Activated CD4-positive, alpha-beta memory T cell treated with anti-CD3 and anti-CD28 coated beads, Interleukin-2, amount 10 ng/mL, durations not matched to agents 7 days and 5 days (primary cell): ENCODE measurements at places on chromosomes 12 and 14. TPM values are rescaled to one million over a fixed set of nuclear protein-coding genes. Genes with fewer than 3 reads are reported as not detected.

KRT77 gene
- not detected for total RNA-seq

CLEC9A gene
- total RNA-seq = not detected

FOXN4 gene
- total RNA-seq = not detected

GRCh38 chr12:76621582-76622024 is 62.0 kb upstream of the OSBPL8 start:
- DNase-seq = peak; percentile 69
- peaks cover 5% of the 10 kb centered on the region for H3K4me1 ChIP-seq
- no peaks in the 10 kb centered on the region for H3K36me3 ChIP-seq
- no peak overlapping the region for H3K4me3 ChIP-seq
- peaks cover 6% of the 10 kb centered on the region for H3K27me3 ChIP-seq

- no peak overlapping the region for H3K27ac ChIP-seq
- H3K4me1 ChIP-seq = no peaks in the 10 kb centered on the region
- H3K27me3 ChIP-seq = no peaks in the 10 kb centered on the region
- no peaks in the 10 kb centered on the region for H3K36me3 ChIP-seq
- DNase-seq = no peak
These were observed 1337.6 kb downstream of the LRFN5 start for GRCh38 chr14:42944284-42944683.

DNA sequence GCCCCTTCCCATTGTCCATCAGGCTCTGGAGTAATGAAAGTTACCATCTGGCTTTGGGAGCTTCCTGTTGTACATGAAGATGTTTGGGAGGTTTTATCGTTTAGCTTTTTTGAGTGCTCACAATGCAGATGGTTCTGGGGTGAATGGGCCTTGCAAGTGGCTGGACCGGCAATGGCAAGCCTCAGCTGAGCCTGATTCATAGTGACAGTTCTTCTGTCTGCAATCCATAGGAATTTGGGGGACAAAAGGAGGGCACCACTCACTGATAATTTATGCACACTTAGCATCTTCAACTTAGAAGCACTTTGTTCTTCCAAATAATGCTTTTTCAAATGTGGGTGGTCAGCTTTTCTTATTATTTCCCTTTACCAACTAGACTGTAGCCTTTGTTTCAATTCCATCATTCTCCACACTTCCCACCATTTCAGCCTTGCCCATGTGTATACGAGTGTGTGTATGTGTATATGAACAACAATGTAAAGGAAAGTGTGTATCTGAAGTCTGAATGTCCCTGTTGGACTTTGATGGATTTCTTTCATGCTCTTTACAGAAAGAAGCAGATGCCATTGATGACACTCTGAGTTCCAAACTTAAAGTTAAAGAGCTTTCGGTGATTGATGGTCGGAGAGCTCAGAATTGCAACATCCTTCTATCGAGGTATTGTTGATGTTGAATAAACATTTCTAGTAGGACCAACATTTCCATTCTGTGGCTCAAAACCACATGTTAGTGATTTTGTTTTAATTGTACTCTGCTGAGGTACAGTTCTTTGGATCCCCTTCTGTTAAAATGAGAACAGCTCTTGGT is 125.5 kb downstream of the GPR135 start:
- no peak for DNase-seq
- no peaks in the 10 kb centered on the region for H3K4me1 ChIP-seq
- no peaks in the 10 kb centered on the region for H3K36me3 ChIP-seq

DNA sequence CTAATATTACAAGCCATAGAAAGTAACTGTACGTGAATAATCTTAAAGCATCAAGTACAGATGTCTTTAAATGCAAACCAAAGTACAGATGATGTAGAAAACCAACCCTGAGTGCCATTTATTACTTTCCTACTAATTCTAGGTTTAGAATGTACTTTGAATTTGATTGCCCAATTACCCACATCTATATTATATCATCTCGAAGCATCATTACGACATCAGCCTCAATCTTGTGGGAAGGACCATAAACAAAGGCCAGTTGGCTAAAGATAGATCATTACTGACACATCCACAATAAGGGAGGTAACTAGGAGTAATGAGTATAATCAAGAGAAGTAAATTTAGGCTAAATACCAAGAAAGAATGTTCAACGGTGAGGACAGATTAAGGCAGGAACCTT is 478.9 kb downstream of the BCAT1 start:
- H3K27ac ChIP-seq = no peak overlapping the region
- no peaks in the 10 kb centered on the region for H3K36me3 ChIP-seq
- H3K4me1 ChIP-seq = no peaks in the 10 kb centered on the region
- H3K27me3 ChIP-seq = no peaks in the 10 kb centered on the region
- no peak for DNase-seq
- no peak overlapping the region for H3K4me3 ChIP-seq

GRCh38 chr12:69918287-69918686 is 93.3 kb downstream of the MYRFL start:
- DNase-seq = no peak
- H3K27ac ChIP-seq = no peak overlapping the region
- H3K36me3 ChIP-seq = no peaks in the 10 kb centered on the region
- H3K4me1 ChIP-seq = no peaks in the 10 kb centered on the region

- no peak overlapping the region for H3K4me3 ChIP-seq
- peaks cover 53% of the 10 kb centered on the region for H3K36me3 ChIP-seq
- H3K27me3 ChIP-seq = no peaks in the 10 kb centered on the region
- H3K4me1 ChIP-seq = peaks cover 35% of the 10 kb centered on the region
- no peak for DNase-seq
These were observed 8.2 kb downstream of the MLXIP start for GRCh38 chr12:122086641-122087285.

DNA sequence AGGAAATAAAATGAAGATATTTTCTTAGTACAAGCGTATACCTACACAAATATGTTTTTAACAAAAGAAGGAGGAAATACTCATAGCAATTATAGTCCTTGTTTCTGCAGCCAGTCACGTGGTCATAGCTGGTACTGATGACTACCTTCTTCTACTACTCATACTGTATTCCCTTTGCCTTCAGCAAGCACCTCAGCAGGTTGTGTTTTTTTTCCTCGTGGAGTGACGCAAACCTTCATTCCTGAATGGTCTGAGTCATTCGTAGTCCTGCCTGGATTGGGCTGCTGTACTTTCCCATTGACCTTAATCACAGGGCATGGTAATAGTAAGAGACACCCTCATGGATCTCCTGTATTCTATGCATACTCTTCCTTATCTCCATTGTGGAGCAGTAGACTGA is 25.7 kb upstream of the SLC16A7 start:
- no peak overlapping the region for H3K4me3 ChIP-seq
- peaks cover 4% of the 10 kb centered on the region for H3K27me3 ChIP-seq
- DNase-seq = no peak
- H3K4me1 ChIP-seq = peaks cover 4% of the 10 kb centered on the region
- no peak overlapping the region for H3K27ac ChIP-seq

DNA sequence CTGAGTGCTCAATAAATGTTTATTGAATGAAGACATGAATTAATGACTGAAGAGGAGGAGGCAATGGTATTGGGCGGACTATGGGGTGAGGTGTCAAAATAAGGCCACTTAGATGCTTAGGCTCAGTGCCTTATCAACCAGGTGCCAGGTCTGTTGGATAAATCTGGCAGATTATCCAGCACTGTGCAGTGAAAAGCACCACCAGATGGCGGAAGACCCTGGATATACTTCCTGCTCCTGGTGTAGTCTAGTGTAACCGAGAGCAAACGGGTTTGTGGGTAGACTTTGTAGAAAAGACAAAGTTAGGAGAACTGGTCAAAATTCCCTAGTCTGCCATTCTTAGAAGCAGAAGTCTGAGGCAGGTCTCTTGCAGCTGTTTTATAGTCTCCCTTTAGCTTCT is 306.3 kb downstream of the ATP23 start:
- no peaks in the 10 kb centered on the region for H3K4me1 ChIP-seq
- DNase-seq = no peak
- H3K36me3 ChIP-seq = no peaks in the 10 kb centered on the region
- H3K4me3 ChIP-seq = no peak overlapping the region
- H3K27ac ChIP-seq = no peak overlapping the region

DNA sequence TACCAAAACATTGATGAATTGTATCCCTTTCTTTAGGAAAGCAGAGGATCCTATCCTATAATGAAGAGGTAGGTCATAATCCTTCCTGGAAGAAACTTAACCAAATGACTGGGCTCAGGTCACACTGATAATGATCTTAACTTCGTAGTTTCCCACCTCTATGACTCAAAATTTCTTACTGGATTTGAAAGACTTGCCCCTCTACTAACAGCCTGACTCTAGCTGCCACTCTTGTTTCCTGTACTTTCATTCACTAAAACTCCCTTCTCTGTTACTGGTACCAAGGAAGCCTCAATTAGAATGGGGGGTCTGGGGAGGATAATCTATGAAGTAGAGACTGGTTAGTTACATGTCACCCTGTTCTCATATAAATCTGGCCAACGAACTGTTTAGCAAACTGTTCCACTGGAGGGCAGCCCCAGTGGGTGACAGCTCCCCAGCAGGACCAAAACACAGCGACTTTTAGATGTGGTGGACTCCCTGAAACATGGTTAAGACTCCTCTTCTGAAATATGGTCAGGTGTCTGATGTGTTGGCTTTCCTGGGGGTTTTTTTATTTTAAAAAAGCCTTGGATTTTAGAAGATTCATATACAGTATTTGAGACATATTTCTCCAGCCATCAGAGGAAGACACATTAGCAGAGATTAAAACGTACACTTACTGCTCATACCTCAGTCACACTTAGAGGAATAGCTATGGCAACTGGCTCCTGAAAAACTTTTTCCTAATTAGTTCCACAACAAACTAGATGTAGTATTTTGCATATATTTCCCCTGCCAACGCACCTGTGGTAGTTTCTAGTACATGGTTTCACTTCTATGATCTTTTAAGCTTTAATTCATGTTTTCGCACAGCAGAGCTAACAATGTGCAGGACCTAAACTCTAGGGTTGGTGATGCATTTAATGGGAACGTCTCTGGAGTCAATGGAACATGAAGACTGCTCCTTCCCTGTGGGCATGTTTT is 72.3 kb downstream of the ACADS start:
- DNase-seq = no peak
- H3K36me3 ChIP-seq = peaks cover 42% of the 10 kb centered on the region
- H3K4me1 ChIP-seq = peaks cover 47% of the 10 kb centered on the region

GRCh38 chr12:90999527-90999926 is 5.2 kb downstream of the EPYC start:
- H3K4me3 ChIP-seq = no peak overlapping the region
- no peak overlapping the region for H3K27ac ChIP-seq
- no peaks in the 10 kb centered on the region for H3K4me1 ChIP-seq
- H3K27me3 ChIP-seq = peaks cover 4% of the 10 kb centered on the region
- DNase-seq = no peak

- no peaks in the 10 kb centered on the region for H3K27me3 ChIP-seq
- H3K27ac ChIP-seq = no peak overlapping the region
- DNase-seq = no peak
- H3K4me1 ChIP-seq = no peaks in the 10 kb centered on the region
- no peak overlapping the region for H3K4me3 ChIP-seq
These were observed 336.1 kb downstream of the RPS29 start for GRCh38 chr14:49250109-49250508.

GRCh38 chr12:78864403-78864869 is at the start of gene SYT1:
Gene SYT1 (plus strand): TSS chr12:78864774.
- no peak for DNase-seq
- H3K27me3 ChIP-seq = peaks cover 9% of the 10 kb centered on the region
- no peaks in the 10 kb centered on the region for H3K36me3 ChIP-seq
- H3K4me1 ChIP-seq = peaks cover 2% of the 10 kb centered on the region
- H3K27ac ChIP-seq = no peak within 1 kb of the TSS
- H3K4me3 ChIP-seq = no peak within 1 kb of the TSS

- peak; percentile 13 for DNase-seq
- no peaks in the 10 kb centered on the region for H3K27me3 ChIP-seq
- H3K4me1 ChIP-seq = peaks cover 54% of the 10 kb centered on the region
- peak overlapping the region; percentile 84 for H3K4me3 ChIP-seq
- H3K36me3 ChIP-seq = peaks cover 59% of the 10 kb centered on the region
These were observed 2.2 kb upstream of the CSAD start for GRCh38 chr12:53182903-53183302.

GRCh38 chr12:21642707-21643389 is 14.8 kb downstream of the LDHB start:
- H3K27ac ChIP-seq = peak overlapping the region; percentile 20
- H3K4me1 ChIP-seq = peaks cover 62% of the 10 kb centered on the region
- H3K4me3 ChIP-seq = no peak overlapping the region
- peaks cover 80% of the 10 kb centered on the region for H3K36me3 ChIP-seq
- no peak for DNase-seq
- H3K27me3 ChIP-seq = no peaks in the 10 kb centered on the region

- no peaks in the 10 kb centered on the region for H3K36me3 ChIP-seq
- peaks cover 8% of the 10 kb centered on the region for H3K4me1 ChIP-seq
- H3K4me3 ChIP-seq = no peak overlapping the region
- no peak for DNase-seq
These were observed 17.3 kb upstream of the KRR1 start for GRCh38 chr12:75528692-75529091.

- peak overlapping the region; percentile 70 for H3K4me3 ChIP-seq
- no peaks in the 10 kb centered on the region for H3K36me3 ChIP-seq
- peaks cover 34% of the 10 kb centered on the region for H3K27me3 ChIP-seq
- no peak overlapping the region for H3K27ac ChIP-seq
- H3K4me1 ChIP-seq = peaks cover 11% of the 10 kb centered on the region
These were observed 982 bp downstream of the BCL7A start for GRCh38 chr12:122022393-122023338.

DNA sequence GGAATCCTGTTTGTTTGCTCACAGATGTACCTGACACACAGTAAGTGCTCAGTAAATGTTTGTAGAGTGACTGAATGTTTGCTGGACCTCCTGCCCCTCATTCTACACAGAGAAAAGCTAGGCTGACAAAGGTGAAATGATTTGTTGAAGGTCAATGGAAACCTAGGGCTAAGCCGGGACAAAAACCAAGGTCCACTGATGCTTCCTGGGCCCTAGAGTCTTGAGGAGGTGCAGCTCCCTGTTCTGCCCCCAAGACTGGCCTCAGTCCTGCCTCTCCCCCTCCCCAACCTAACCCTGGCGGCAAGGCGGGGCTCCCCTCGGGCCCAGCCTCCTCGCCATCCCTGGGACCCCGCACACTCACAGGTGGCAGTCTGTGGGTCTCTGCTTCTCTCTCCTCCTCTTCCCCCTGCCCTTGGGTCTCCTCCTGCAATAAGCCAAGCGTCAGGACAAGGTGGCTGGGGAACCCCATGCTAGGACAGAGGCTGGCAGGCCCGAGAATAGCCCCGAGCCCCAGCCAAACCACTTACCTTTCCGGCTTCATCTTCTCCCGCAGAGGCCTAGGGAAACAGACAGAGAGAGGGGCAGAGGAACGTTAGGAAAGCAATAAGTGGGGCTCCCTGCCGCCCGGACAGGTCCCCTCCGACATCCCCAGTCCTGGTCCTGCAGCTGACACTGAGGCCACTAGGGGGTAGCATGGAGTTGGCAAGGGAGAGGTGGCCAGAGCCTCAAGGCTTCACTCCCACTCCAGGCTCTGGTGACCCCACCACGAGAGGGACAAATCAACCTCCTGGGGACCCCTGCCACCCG is 9.3 kb downstream of the PGF start:
- H3K36me3 ChIP-seq = no peaks in the 10 kb centered on the region
- no peaks in the 10 kb centered on the region for H3K27me3 ChIP-seq
- peaks cover 33% of the 10 kb centered on the region for H3K4me1 ChIP-seq
- H3K27ac ChIP-seq = no peak overlapping the region
- DNase-seq = peak; percentile 79
